ENCODE measurements at places on chromosomes 6 and 20.

DNA sequence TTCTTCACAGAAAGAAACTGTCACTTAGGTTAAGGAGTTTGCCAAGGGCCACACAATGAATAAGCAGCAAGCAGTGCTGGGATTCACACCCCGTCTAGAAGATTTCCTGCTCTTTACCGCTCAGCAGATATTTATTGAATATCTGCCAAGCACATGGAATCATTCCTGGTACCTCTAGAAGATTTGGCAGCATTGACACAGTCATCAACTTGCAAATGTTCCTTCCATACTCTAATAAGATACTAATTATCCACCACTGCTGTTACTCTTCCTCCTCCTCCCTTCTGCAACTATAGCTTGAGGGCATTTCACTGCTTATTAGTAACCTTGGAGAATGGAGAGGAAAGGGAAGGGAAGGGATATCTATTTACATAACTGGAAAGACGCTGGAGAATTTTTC lies 13.0 kb downstream of the MOXD1 start:
- DNase-seq, result no peak

DNA sequence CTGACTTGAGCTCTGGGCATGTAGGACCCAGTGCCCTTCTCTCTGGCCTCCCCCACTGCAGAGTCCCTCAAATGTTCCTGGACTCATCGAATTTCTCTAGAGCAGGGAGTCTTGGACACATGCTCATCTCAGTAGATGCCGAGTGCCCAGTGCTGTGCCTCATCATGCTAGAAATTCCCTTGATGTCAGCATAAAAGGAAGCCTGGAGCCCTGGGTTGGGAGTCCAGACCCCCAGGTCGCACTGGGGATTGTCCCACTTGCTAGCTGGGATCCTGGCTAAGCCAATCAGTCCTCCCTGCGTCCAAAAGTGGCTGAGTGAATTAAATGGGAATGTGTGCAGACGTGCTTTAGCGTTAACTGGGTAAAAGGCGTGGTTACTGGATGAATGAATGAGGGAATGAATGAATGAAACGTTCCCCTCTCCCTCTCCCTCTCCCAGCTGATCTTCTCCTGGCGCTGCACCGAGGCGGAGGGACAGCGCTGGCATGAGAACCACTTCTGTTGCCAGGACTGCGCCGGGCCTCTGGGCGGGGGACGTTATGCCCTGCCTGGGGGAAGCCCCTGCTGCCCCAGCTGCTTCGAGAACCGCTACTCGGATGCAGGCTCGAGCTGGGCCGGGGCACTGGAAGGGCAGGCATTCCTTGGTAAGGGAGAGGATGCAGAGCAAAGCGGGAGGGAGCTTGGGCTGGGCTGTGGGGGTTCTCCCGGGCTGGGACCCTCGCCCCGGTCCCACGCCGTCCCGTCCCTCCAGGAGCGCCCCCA lies 1.6 kb upstream of the TOMM6 start:
- no peak for DNase-seq

DNA sequence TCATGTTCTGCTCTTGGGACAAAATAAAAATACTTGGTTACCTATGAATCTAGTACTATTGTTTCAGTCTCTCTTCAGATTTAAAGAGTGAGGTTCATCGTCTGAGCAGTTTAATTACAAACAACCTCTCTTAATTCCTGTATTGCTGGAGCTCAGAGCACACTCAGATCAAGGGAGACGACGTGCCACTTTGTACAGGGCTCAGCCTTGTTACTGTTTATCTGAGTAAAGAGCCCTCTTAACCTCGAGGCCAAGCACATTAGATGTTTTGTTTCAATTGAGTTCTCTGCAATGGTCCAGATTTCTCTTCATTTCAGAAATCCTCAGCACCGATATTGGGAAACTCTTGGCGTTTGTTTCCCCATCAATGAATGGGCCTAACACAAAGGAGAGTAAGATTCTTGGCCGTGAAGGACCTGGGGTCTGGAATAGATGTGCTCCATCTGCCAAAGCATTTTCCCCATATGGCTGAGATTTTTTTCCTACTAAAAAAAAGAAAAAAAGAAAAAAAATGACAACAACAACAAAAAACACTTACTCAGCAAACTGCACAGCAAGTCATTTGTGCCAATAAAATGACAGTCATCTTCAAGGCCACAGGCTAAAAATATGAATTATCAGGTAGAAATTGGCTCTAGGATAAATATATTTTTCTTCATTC lies 82.6 kb upstream of the CCN6 start:
- no peak for DNase-seq

DNA sequence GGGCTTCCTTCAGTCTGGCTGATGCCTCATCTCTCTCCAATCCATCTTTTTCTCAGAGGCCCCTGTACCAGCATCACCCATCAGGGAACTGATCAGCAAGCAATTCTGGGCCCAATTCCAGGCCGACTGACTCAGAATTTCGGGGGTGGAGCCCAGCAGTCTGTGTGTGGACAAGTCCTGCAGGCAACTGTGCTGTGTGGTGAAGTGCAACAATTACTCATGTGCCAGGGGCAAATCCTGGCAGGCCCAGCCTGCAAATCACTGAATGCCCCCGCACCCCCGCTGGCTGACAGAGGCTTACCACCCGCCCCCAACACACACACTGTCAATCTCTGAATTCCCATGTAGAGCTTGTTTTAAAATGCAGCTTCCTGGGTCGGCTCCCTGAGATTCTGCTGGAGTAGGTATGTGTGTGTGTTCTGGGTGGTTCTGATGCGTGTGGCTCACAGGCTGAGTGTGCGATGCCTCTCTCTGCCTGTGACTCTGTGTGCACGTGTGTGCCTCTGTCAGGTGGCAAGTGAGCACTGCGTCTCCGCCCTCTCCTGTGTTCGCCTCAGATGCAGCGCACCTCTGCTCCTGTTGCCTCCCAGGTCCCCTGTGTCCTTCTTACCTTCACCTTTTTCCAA lies 45.4 kb downstream of the SSR1 start:
- DNase-seq, result no peak

DNA sequence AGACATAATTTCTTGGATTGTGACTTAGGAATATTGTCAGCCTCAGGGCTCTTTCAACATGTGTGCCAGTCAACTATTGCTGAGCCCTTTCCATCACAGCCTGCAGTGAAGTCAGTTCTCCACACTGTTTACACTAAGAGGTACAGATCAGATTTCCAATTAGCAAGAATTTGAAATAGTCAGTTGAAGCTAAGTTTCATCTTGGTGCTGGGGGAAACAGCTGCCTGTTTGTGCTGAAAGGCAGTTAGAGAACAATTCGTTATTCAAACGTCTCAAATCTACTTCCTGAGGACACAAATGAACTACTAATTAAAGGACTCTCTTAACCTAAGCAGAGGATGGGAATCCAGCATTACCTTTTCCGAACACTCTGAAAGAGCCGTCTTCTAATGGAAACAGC lies 25.9 kb downstream of the ADGRF1 start:
- DNase-seq, result no peak

DNA sequence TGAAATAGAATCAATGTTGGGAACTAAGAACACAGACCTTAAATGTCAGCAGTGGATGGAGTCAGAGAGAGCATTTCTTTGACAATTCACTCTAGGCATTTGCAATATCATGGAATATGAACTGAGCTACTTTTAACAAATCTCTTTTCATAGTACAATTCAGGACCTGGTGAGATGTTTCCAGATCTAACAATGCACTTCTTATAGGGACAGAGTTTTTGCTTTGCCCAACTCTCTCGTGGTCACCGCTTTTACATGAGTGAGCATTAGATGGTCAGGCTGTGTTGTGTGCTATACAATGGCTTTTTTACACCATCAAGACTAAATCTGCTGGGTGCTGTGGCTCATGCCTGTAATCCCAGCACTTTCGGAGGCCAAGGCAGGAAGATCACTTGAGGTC lies 233.6 kb downstream of the ATXN1 start:
- DNase-seq, result no peak

DNA sequence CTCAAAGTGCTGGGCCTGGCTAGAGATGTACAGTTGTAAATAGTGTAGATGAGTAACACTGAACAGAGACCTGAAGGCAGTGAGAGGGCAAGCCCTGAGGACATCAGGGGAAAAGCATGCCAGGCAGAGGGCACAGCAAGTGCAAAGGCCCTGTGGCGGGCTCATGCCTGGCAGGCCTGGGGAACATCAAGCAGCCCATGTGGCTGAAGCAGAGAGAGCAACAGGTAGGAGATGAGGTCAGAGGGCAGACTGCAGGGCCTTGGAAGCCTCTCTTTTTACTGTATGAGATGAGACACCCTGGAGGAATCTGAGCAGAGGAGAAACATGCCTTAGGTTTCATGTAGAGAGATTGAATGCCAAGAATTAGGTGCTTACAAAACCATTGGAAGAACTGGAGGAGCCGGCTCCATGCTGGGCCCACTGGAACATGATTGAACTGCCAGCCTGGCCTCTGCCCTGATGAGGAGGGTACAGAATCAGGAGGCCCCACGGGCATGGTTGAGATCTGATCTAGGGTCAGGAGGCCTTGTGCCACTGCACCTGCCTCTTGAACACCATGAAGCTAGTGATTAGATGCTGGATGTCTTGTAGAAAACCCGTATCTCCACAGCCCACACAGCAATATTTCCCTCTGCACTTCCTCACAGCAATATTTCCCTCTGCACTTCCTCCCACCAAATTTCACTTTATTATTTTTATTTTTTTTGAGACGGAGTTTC lies 5.9 kb upstream of the HMGA1 start:
- no peak for DNase-seq

GRCh38 chr6:101181006-101181405 lies 212.5 kb upstream of the GRIK2 start:
- DNase-seq, result no peak

DNA sequence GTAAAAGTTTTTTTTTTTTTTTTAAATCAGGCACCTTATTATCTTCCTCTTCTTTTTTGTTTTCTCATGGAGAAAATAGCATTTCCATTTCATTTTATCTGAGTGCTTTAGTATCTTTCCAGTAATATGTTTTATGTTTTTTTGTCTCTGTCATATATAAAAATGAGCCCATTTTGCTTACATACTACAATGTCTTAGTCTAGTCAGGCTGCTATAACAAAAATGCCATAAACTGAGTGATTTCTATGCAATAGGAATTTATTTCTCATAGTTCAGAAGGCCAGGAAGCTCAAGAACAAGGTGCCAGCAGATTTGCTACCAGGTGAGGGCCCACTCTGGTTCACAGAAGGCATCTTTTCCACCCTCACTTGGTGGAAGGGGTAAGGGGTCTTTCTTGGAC lies 35.7 kb upstream of the AIG1 start:
- DNase-seq, result no peak

GRCh38 chr20:48846516-48847492 lies 19.0 kb upstream of the PREX1 start:
- no peak for DNase-seq

- DNase-seq, result no peak
Measured at GRCh38 chr6:139858429-139858828, 484.0 kb upstream of the CITED2 start.

- DNase-seq, result peak; percentile 35
Measured at GRCh38 chr6:13538084-13538483, 36.3 kb upstream of the SIRT5 start.

DNA sequence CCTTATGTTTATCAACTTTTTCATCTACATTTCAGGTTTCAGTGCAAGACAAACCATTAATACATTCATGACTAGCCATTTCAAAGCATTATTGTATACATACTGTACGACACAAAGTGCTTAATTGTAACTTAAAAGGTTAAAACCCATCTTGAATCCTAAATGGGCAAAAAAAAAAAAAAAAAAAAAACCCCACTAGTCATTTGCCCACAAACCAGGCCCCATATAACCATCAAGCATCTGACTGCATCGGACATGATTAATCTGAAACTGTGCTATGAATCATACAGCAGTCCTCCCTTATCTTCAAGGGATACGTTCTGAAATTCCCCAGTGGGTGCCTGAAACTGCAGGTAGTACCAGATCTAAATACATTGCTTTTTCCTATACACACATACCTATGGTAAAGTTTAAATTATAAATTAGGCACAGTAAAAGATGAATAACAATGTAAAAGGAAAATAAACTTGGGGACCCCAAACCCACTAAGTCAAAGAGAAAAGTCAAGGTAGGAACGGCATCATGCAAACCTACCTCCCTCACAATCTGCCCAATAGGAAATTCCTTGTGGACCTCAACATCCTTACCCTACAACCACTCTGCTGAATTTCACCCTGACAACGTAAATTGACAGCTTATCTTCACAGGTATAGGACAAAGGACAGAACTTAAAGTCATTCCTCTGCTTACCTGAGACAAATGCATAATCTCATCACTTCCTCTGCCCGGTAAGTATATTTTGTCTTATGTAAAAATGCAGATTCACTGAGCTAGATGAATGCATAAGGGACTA lies 14.3 kb downstream of the B4GALT5 start:
- DNase-seq, result no peak

- no peak for DNase-seq
Measured at GRCh38 chr6:94045099-94045829, 625.9 kb upstream of the EPHA7 start.

DNA sequence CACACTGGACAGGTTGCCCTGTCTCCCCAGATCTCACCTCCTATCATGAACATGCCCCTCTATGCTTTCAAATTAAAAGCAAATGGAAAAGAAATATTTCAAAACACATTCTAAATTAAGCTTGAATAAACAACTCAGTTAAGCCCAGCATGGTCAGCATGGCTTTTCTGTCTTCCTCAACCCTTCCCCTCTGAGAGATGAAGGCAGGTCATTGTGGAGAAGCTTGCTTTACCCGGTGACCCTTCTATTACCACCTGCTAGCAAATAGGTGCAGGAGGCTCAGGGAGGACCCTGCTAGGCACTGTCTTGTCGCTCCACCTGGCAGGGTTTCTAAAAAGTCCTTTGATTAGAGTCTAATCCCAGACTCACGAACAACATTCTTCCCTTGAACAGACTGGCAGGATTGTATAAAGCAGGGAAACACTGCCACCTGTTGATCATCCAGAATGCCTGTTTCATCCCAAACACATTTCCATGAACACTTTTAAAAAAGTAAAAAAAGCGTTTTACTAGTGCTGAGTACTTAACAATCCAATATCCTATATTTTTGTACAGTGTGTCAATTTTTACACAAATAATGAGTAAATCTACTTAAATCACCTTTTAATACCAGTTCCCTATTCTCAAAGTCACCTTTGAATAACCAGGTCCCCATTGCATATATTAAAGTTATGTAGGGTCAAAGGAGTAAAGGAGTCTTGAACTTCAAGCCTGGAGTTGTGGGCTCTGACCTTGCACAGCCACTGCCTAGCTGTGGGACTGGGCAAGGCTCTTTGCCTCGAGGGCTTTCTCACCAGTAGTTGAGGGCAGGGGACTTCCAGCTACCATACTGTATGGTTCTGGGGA lies 75.5 kb downstream of the GPR6 start:
- DNase-seq, result no peak

DNA sequence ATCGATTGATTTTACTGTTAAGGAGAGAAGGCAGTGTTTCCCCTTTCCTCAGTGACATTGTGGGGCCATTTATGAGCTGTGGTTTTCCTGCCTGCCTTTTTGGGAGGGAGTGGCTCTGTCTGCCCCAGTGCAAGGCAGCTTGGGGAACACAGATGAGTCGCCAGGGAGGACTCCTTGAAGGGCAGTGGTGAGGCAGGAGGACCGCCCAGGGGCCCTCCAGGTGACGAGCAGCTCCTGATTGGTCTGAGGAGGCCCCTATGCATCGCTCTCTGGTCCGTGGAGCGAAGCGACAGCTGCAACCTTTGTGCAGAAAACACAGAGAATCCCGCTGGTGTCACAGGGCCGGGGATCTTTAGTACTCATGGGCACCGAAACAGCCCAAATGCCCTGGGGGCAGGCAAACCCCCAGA lies 100.3 kb downstream of the TMEM242 start:
- DNase-seq, result no peak

- no peak for DNase-seq
Measured at GRCh38 chr6:64504503-64504902, 868.9 kb downstream of the PHF3 start.

Data from immature natural killer cell (primary cell).